ENCODE measurements at places on chromosomes 3 and 15.
A peak's percentile ranks its signal among the peaks of the same experiment; 100 is the strongest.

DNA sequence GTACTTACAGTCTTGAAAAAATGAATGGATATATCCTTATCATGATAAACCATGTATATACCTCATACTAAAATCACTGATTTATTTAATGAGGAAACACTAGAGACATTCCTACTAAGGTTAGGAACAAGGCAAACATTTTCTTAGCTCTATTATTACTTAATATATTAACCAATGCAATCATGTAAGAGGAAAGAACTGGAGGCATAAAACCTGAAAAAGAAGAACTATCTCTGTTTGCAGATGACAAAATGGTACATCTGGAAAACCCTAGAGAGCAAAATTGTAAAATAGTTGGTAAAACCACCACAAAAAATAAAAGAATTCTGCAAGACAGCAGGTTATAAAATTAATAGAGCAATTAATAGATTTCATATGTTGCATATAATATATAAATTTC is 81.2 kb downstream of the KLF13 start:
- no peak for DNase-seq

DNA sequence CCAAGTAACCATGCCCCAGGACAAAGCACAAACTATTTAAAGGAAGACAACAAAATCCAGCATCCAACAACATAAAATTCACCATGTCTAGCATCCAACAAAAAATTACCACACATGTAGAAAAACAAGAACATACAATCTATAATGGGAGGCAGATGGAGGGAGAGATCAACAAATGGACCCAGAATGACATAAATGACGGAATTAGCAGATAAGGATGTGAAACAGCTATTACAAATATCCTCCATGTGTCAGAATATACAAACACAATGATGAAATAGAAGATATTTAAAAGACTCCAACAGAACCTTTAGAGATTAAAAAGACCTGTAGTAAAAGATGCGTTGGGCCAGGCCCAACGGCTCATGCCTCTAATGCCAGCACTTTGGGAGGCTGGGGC is 10.8 kb downstream of the LYSMD4 start:
- DNase-seq, result peak; percentile 71

DNA sequence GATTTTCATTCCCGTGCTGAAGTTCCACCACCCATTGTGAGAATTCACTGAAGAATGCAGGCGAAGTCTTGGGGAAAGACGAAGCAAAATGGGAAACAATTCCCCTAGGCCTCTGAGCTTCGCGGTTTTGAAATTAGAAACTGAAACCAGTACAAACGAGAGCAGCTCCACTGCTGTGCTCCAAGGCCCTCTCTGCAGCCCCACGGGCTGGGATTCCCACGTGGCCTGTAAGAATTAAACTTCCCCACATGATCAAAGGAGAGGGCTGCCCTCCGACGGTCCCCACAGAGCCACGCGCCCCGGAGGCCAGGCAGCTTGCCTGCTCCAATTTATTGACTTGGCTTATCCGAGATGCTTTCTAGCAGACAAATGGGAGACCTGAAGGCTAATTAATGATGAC is 144.0 kb downstream of the GREM1 start:
- peak; percentile 30 for DNase-seq

DNA sequence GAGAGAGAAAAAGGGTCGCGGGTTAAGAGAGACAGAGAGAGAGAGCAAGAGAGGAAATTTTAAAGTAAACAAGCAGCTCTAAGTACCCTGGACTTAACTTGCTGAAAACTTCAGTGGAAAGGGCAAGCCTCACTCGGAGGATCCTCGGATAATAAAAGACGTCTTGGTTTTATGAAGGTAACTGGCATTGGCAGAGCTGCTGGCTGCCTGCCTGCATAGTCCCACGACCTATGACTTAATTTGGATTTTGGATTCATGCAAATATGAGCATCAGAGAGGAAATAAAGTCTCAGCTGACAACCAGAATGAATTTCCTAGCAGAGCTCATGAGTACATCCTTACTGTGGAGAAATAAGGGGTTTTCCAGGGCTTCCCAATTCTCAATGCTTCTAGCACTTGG is 95.1 kb upstream of the PDZRN3 start:
- DNase-seq, result no peak

- no peak for DNase-seq
Measured at GRCh38 chr3:21526461-21526860, 224.5 kb downstream of the ZNF385D start.

GRCh38 chr15:35173444-35174118 is 88.5 kb upstream of the NANOGP8 start:
- peak; percentile 31 for DNase-seq

DNA sequence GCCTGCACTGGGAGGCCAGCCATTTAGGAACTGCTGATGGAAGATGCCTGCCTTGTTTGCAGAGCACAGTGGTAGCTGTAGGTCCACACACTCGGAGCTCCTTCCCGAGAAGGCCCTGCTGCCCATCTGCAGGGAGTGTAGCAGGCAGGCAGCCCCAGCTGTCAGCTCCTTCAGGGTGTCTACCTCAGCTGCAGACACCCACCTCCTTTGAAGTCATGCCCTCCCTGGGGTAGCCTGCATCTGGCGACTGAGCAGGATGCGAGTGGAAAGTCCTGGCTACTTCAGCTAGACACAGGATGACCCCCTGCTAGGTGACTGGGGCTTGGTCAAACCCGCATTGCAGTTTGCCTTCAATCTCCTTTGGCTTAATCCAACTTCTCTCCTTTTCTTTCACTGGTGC is 93.2 kb upstream of the TLE3 start:
- no peak for DNase-seq

DNA sequence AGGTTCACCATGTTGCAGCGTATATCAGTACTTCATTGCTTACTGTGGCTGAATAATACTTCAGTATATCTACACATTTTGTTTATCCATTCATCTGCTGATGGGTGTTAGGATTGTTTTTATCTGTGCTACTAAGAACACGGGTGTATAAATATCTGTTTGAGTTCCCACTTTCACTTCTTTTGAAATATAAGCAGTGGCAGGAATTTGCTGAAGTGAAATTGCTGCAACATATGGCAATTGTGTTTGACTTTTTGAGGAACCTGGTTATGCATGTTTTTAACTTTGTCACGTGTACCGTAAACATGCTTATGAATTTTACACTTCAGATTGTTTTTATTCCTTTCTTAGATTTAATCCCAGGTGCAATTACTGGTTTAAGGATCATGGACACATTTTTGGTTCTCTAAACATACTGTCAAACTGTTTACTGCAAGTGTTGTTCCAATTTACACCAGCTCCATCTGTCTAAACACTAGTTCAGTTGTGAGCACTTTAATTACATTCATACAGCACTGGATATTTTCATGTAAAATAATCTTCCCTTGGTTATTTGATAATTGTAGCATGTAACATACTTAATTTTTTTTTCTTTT is 23.1 kb downstream of the TRAK1 start:
- no peak for DNase-seq

GRCh38 chr3:170632780-170633179 is 46.9 kb upstream of the SLC7A14 start:
- DNase-seq, result no peak

GRCh38 chr3:32640939-32641338 is 44.0 kb upstream of the CNOT10 start:
- no peak for DNase-seq

GRCh38 chr3:98812851-98813374 is 49.8 kb downstream of the ST3GAL6 start:
- DNase-seq, result peak; percentile 66

- DNase-seq, result no peak
Measured at GRCh38 chr3:135918600-135918999, 46.9 kb upstream of the PPP2R3A start.

DNA sequence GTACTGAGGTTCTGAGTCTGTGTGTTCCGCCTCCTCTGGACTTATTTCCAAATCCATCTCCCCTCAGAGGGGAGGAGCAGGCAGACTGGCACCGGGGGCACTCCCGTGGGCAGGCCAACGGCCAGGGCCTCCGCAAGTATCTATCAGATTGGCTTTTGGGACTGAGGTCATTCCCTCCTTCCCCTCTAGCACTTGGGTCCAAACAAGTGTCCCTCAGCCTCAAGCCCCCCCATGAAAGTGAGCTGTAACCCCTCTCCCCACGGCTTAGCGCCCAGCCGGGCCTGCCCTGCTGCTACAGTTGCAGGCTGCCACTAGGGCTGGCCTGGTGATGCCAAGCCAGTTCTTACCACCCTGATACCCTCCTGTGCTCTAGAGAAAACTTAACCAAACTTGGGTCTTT is 17.4 kb downstream of the ITGA11 start:
- no peak for DNase-seq

DNA sequence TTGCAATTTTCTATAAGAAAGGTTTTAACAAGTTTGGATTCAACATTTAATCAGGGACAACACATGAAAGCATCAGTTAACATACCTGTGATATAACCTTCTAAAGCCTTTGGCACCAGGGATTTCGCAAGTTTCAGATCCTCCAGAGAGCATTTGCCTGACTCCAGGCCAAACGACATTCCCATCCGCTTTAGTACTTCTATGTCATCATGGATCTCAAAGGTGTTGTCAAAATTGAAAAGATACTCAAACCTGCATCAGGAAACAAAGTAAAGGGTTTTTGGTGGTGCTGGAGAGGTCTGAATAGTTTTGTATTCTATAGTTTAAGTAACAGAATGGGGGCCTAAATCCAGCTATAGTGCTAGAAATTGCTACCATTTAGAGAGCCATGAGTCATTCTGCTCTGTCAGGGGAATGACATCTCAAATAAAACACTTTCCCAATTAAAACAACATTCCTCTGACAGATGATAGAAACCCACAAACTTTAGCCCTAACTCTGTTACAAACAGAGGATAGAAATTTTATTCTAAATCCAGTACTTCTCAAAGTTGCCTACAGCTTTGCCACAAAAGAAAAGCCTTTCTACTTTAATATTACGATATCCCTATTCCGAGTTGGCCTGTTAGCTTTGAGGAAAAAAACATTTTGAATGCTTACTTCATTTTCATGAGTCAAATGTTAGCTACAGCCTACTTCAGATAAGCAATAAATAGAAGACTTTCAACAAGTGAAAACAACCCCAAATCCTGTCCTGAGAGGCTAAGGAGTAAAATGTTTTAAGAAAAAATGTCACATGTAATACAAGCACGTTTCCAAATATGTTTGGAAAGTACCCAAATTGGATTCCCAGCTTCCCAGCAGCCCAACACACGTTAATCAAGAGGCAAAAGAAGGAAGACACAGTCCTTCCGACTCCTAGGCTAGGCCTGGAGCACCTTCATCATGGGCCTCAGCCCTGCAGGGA is 83.4 kb downstream of the ATP1B3 start:
- DNase-seq, result peak; percentile 78

GRCh38 chr3:145983101-145983500 is 177.9 kb downstream of the PLOD2 start:
- DNase-seq, result no peak

DNA sequence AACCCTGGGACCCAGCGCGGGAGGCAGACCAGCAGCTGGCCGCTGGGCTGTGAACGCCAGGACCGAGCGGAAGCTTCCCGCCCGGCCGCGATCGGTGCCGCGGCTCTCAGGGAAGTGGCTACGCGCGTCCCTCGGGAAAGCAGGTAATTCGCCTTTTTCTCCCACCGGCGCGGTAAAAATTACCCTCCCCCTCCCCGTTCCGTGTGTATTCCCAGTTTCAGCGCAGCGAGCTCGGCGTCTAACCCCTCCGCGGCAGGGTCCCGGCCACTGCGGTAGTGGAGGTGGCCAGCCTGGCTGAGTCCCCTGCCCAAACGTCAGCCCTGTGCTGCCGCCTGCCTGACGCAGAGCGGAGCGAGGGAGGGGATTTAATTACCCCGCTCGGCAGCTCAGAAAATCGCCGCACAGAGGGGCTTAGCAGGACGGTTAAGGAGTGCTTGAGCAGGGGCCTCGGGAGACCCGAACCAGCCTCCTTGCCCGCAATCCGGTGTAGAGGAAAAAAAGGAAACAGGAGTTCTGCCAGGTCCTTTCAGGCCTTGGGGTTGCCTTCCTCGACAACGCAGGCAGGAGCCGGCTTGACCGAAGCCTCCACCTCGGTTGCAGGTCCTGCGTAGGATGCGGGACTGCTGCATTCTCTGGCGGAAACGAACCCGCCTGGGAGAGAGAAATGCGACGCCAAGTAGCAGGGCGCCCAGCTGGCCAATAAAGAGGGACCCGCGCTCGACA is 2.9 kb downstream of the GATA2 start:
- DNase-seq, result peak; percentile 57

- peak; percentile 24 for DNase-seq
Measured at GRCh38 chr3:70856414-70857162, 544.1 kb upstream of the MDFIC2 start.

GRCh38 chr3:100265016-100265415 is 4.2 kb downstream of the TBC1D23 start:
- no peak for DNase-seq

- DNase-seq, result no peak
Measured at GRCh38 chr15:93866476-93866875, 364.9 kb upstream of the MCTP2 start.

DNA sequence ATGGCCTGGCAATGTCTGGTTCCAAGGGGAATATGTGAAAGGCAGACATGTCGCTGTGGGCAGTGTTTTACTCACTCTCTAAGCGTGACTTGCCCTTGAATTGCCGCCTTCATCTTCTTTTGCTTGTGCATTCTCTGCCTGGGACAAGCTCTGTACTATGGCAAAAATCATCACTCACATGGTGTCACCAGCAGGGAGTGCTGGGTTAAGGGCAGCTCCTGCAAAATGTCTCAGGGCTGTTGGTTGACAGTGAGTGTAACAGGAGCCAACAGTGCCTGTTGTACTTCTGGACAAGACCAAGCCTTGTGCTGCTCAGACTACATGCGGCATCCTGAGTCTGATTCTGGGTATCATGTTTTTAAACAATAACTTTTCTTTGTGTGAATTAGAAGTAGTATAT is 45.3 kb upstream of the KY start:
- DNase-seq, result no peak

DNA sequence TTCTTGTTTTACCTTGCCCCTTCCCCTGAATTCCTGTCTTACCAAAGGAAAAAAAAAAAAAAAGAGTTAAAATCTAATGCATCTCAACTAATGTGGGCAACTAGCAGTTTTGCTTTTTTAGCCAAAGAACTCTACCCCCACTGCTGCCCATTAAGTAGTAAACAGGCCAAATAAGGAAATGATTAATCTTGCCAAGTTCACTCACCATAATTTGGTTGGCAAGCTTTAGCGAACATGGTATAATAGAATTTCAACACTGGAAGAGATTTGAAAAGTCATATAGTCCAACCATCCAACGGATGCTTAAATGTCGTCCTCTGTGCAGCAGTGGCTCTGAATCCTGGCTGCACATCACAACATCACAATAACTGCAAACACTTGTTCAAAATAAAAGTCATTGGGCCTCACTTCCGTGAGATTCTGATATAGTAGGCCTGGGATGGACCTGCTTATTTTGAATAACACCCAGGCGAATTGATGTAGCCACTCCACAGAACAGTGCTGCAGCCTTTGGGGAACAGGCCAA is 142.0 kb upstream of the UBE2E1 start:
- no peak for DNase-seq

DNA sequence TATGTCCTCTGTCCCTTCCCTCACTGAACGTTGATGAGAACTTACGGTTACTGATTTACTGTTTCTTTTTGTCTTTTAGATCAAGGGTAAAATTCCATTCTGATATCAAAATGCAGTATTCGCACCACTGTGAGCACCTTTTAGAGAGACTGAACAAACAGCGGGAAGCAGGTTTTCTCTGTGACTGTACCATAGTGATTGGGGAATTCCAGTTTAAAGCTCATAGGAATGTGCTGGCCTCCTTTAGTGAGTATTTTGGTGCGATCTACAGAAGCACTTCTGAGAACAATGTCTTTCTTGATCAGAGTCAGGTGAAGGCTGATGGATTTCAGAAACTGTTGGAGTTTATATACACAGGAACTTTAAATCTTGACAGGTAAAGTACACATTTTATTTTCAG is 990 bp downstream of the MYNN start:
- peak; percentile 34 for DNase-seq

- peak; percentile 92 for DNase-seq
Measured at GRCh38 chr15:73964736-73965093, 27.4 kb downstream of the STOML1 start.

All from trophoblast cell (in vitro differentiated cells and primary cell).